ENCODE measurements at places on chromosomes 4 and X. TPM values are rescaled to one million over a fixed set of nuclear protein-coding genes. Genes with fewer than 3 reads are reported as not detected.

DNA sequence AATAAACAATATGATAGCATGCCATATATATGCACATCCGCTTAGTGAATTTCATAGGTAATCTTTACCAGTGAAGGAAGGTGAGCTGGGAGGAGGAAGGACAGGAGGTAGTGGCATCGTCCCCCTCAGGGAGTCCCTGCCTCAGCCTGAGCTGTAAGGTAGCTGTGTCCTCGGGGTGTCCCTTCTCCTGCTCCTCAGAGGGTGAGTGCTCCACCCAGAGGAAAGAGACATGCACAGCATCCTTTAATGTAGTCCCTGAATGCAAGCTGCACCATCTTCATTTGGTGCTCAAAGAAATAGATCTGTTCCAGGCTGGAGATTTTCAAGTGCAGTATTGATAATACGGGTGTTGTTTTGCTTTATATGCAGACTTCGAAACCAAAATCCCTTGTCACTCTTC, 330.4 kb upstream of the SFRP2 start:
- no peak for DNase-seq

PFKFB1 gene
- total RNA-seq, result under 0.01 TPM

GPC3 gene
- total RNA-seq, result not detected

GAGE1 gene
- total RNA-seq, result not detected

TCP11X2 gene
- not detected for total RNA-seq

- no peak for DNase-seq
Observed at GRCh38 chrX:111867236-111867635, 8.7 kb upstream of the TRPC5OS start.

DNA sequence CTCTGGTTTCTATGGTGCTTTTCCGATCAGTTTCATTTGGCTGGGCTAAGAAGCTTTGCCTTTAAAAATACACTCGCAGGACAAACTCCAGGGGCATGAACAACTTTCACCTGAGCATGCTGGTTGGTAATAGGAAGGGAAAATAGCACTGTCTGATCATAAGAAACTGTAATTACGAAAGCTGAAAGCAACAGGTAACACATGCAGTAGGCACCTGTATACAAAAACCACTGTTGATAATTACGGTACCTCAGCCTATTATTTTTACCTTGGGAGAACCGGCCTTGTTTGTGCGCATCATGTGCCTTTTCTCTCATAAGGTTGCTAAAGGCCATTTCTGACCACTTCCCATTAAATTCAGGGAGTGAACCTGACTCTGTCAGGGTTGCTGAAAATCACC, 45.7 kb downstream of the RTL9 start:
- DNase-seq, result no peak

DNA sequence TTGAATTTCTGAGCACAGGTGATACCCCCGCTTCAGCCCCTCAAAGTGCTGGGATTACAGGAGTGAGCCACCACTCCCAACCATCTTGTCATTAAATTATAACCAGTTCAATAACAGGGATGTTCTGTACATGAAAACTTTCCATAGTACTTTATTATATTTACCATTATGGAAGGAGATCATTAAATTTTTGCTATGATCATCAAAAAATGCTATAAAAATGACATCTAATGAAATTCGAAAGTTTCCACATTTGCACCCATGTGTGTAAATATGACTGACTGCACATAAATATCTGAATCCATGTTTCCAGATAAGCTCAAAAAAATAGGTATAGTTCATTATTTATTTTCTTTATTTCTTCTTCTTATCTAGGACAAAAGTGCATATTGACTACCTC, 182.6 kb downstream of the FBXO8 start:
- DNase-seq, result no peak

DNA sequence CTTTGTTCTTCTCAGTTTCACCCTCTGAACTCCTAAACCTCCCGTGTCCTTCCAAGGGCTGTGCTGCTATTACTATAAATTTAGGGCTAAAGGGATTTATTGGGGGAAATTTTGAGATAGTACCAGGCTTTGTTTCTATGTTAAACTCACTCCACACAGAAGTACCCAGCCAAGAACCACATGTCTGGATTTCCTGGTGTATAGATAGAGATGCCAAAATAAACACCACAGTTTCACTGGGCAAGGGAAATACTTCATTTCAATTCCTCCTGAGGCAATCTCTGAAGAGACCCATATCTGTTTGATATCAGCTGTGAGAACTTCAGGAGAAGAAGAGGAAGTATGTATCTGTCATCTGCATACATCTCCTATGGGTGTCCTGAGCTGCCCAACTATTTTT, 21.7 kb upstream of the CLNK start:
- DNase-seq, result peak; percentile 56

GRCh38 chr4:149886786-149887490, 71.3 kb upstream of the IQCM start:
- DNase-seq, result no peak

- DNase-seq, result peak; percentile 14
Observed at GRCh38 chr4:16530688-16531635, 304.7 kb upstream of the TAPT1 start.

GRCh38 chr4:63049726-63050125, 1359.5 kb downstream of the TECRL start:
- no peak for DNase-seq

SAP30 gene
- 16.1 TPM for total RNA-seq

DNA sequence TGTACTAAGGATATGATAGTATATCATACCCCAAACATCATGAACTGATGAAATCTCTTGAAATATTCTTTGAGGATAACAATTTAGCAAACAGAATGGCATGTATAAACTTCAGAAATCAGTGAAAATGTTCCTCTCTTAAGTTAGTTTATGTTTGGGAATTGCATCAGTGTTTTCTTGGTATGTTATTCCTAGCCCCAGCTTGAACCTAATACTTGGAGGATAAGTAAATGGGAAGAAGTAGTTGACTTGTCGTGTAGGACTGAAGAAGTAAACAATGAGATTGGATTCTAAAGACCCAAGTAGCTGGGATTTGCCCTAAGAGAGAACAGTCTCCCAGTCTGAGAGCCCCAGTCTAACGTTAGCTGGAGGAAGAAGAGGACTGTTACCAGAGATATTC, 355.7 kb downstream of the GALNTL6 start:
- DNase-seq, result no peak

DNA sequence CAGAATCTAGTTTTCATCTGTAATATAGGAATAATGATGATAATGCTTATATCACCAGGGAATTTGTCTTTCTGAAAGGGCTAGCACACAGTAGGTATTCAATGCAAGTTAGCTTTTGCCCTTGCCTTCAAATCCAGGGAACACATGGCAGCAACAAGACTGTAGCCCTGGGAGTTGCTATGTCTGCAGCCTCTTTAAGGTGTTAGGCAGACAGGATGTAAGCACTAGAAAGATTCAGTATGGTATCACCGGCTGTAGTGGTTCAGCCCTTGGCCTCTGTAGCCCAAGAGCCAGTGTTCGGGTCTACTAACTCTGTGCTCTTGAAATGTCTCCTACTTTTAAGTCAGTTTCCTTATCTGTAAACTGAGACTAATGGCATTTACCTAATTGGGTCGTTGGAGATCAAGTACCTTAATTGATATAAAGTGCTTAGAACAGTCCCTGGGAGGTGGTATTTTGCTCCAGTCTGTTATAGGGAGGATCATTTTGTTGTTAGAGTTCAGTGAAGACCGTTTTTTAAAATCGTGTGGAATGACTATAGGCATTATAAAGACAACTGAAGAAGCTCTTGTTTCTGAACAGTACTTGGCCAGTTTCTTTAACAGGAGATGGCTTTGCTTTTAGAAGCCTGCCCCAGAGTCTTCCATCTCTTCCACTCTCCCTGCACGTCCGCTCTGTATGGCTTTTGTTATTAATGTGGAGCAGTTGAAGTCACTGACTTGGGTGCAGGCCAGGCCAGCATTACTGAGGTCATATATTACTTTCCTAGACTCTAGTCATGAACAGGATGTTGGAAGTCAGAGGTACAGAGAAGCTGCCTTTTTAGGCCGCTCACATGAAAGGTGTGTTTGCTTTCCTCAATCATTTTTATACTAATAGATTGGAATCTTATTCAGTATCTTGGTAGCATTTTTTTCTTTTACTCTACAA, 44.8 kb downstream of the GAB1 start:
- peak; percentile 95 for DNase-seq

DNA sequence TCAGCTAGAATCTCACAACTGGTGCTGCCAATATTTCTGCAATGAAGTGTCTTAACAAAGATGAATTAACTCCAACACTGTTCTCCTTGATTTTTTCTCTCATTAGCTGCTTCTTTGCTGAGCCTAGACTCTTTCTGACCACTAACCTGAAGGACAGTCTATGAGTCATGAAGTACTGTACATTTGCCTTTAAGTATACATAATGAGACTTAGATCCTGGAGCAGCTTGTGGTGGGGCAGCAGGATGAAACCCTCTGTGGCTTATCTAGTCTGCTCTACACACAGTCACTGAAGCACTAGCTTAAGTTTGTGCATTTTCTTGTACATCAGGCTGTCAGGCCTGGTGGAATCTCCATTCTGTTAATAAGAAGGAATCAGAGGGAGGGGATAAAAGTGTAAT, 307.4 kb upstream of the SMIM31 start:
- no peak for DNase-seq

DNA sequence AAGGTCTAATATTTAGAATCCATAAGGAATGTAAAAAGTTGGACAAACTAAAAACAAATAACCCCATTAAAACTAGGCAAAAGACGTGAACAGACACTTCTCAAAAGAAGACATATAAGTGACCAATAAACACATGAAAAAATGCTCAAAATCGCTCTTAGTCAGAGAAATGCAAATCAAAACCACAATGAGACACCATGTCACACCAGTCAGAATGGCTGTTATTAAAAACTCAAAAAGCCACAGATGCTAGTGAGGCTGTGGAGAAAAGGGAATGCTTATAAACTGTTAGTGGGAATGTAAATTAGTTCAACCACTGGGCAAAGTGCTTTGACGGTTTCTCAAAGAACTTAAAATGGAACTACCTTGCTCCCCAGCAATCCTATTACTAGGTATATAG, 674.3 kb upstream of the MAGEB2 start:
- no peak for DNase-seq

COL4A5 gene
- total RNA-seq, result 18.7 TPM

- DNase-seq, result no peak
Observed at GRCh38 chr4:103673983-103674382, 45.8 kb downstream of the TACR3 start.

GRCh38 chr4:92249541-92249940, 54.2 kb upstream of the GRID2 start:
- no peak for DNase-seq

DNA sequence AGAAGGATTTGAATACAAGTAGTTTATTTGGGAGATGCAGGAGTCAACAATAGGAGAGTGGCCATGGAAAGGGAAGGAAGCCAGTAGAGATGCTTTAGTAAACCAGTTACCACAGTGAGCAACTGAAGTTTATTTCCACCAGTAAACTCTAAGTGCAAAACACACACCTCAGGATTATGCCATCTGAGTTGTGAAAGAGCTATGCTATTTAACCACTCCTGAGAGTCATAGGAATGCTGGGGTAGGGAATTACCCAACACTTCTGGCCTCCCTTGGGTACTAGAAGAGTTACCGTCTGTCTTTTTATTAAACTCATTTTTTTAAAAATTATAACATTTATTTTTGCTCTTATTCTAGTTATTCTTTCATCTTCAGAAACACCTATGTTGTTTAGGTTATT, 834.6 kb upstream of the AMOT start:
- no peak for DNase-seq

DNA sequence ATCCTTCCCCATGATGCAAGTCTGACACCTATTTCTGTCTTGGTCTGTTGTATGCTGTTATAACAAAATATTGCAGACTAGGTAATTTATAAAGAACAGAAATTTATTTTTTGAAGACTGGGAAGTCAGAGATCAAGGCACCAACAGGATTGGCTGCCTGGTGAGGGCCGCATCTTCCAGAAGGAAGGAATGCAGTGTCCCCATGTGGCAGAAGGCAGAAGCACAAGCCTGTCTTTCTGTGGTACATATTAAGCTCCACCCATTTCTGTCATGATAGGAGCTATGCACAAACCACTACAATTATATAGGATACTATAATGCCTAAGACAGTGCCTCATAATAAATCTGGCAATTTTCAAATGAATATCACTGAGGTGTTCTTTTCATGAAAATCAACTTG, 502.3 kb upstream of the DIAPH2 start:
- peak; percentile 61 for DNase-seq

DNA sequence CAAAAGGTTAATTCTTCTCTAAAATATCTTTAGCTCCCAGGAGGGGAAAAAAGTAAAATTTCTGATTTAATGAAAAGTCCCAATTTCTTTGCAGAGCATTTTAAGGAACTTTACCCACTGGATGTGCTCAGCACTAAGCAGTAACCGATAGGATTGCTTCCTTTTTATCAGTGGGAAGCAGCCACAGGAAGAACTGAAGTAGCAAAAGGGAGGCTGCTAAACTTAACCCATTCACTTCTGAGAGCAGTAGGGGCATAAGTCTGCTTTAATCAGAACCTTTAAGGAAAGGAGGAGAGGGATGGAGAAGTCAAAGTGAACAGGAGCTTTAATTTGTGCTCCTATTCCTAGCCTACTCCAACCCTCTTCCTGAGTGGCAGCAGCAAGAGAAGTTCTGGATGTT, at the start of gene F8:
TSS of gene F8 (minus strand) at position 139 of the 400 bp plus-strand sequence. CDS start 171 bp downstream, outside the sequence.
- no peak for DNase-seq

EIF1AX gene
- 23.3 TPM for total RNA-seq

GRCh38 chr4:58191109-58191508, 1080.9 kb upstream of the IGFBP7 start:
- no peak for DNase-seq

DNA sequence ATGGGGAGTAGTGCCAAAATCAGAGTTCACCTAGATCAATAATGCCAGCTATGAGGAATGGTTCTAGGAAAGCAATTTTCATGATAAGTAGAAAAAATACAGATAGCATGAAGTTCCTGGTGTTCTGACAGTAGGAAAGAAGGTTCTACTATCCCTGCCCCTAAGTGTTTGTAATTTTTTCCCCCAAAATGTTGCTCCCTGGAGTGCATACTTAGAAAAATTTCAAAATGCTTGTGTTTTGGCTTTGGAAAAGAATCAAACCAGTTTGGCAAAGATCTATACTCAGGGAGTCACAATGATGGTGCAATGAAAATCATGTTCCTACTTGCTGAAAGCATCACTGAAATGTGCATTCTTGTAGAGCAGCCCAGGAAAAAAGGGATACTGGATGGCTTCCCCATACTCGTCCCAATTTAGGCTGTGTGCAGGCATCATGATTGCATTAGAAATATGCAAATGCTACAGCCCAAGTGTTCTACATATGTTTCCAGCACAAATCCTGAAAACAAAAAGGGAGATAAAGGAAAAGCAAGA, 74.7 kb downstream of the LPAR4 start:
- DNase-seq, result no peak

GABRG1 gene
- total RNA-seq, result not detected

- DNase-seq, result peak; percentile 58
Observed at GRCh38 chr4:167021545-167022155, 212.6 kb downstream of the SPOCK3 start.

USP17L20 gene
- not detected for total RNA-seq

SLITRK2 gene
- not detected for total RNA-seq

DNA sequence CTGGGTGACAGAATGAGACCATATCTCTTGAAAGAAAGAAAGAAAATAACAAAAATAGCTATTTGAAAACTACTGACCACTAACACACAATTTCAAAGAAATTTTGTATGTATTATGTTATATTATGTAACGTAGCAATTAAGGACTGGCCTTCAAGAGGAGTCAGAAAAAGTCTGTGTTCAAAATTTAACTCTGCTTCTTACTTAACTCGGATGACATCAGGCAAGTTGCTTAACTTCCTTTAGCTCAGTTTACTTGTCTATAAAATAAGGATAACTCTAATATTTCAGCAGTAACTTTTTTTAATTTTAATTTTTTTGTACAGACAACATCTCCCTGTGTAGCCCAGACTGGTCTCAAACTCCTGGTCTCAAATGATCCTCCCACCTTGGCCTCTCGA, 14.6 kb upstream of the PRSS12 start:
- DNase-seq, result no peak

GRCh38 chr4:48493452-48494100, 3.5 kb downstream of the ZAR1 start:
- DNase-seq, result no peak

All from lung microvascular endothelial cell (primary cell).